ENCODE measurements at places on chromosomes 7 and 10. TPM values are rescaled to one million over a fixed set of nuclear protein-coding genes. Genes with fewer than 3 reads are reported as not detected.

Gene PEX1
- 26.8 TPM for total RNA-seq

Gene PTN
- 3.1 TPM for total RNA-seq

Gene ADAM8
- total RNA-seq = 16.3 TPM

Gene GLI3
- 9.0 TPM for total RNA-seq

Gene TLX1
- total RNA-seq = not detected

Gene CTAGE6
- not detected for total RNA-seq

Gene MEIG1
- total RNA-seq = 3.0 TPM

Gene VDAC2
- total RNA-seq = 142 TPM

Gene TMEM26
- 0.87 TPM for total RNA-seq

Gene SORBS1
- 30.7 TPM for total RNA-seq

Gene RET
- total RNA-seq = 1.5 TPM

Gene SLC26A5
- total RNA-seq = not detected

Gene EBLN1
- not detected for total RNA-seq

Gene DNAJC2
- total RNA-seq = 34.1 TPM

DNA sequence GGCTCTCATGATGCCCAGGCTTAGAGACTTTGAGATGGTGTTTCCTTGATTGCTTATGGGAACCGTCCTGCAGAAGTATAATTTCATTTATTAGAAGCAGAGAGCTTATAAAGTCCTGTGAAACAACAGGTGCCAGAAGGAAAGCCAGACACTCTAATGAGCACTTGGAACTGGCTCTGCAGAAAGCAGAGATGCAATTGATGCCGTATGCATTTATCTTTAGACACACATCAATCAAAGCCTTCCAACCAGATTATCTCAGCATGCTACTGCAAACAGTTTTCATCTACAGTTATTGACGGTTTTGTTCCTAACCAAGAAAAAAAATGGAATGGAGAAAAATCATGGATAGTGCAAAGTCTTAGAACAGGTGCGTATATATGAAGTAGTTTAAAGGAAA, 371.7 kb upstream of the PRKCQ start:
- DNase-seq = no peak

GRCh38 chr10:129163531-129163930, 303.5 kb upstream of the MGMT start:
- DNase-seq = no peak

GRCh38 chr7:129489491-129489890, 12.8 kb upstream of the SMKR1 start:
- no peak for DNase-seq

- DNase-seq = no peak
Observed at GRCh38 chr7:27347276-27347640, 104.7 kb downstream of the EVX1 start.

GRCh38 chr10:366186-366585, 230.9 kb downstream of the ZMYND11 start:
- DNase-seq = no peak

GRCh38 chr10:98917828-98918227, 317.8 kb downstream of the HPSE2 start:
- no peak for DNase-seq

- DNase-seq = no peak
Observed at GRCh38 chr7:84912018-84912417, 274.8 kb downstream of the SEMA3D start.

GRCh38 chr7:51471210-51471980, 154.8 kb upstream of the COBL start:
- DNase-seq = peak; percentile 15

GRCh38 chr7:148299350-148300276, 291.0 kb upstream of the C7orf33 start:
- DNase-seq = no peak

- no peak for DNase-seq
Observed at GRCh38 chr7:117386110-117386706, 41.1 kb downstream of the ASZ1 start.

GRCh38 chr10:36302086-36302485, 660.0 kb upstream of the FZD8 start:
- DNase-seq = no peak

GRCh38 chr10:116886772-116887171, 37.5 kb downstream of the ENO4 start:
- DNase-seq = no peak

GRCh38 chr7:106493041-106493731, 167.8 kb downstream of the CCDC71L start:
- no peak for DNase-seq

GRCh38 chr7:111736552-111736874, 174.2 kb upstream of the IMMP2L start:
- DNase-seq = no peak

- no peak for DNase-seq
Observed at GRCh38 chr10:49328401-49329145, 29.6 kb downstream of the C10orf71 start.

- DNase-seq = no peak
Observed at GRCh38 chr7:46290374-46291049, 369.4 kb upstream of the IGFBP3 start.

GRCh38 chr7:25313526-25313925, 85.2 kb upstream of the NPVF start:
- DNase-seq = no peak

DNA sequence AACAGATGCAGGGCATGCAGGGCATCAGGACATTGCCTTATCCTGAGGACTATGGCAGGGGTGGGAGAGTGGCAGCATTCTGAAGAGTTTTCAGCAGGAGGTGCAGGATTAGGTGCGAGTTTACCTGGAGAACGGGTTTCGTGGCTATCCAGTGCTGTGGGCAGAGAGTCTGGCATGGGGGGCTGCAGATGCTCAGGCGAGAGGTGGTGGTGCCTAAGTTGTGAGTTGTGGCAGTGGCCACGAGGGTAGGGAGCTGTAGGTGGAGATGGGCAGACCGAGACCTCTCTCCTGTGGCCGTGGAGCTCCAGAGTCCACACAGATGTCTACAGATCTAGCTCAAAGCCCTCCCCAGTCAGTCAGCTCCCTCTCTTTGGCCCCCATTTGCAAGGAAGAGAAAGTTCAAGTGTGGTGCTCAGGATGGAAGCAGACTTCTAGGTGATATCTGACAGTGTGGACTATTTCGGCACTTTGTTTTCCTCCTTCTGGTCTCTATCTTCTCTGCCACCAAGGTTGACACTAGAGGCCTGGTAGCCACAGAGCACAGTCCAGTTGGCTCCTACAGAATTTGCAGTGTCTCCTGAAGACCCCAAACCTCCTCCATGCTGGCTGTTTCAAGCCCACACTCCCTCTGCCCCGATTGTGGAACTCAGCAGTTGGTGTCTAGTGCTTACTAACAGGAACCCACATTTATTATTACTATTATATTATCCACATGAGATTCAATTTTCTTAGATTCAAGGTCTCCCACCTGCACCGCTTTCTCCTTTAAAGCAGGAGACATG, 955.7 kb upstream of the ZNF722 start:
- DNase-seq = no peak

DNA sequence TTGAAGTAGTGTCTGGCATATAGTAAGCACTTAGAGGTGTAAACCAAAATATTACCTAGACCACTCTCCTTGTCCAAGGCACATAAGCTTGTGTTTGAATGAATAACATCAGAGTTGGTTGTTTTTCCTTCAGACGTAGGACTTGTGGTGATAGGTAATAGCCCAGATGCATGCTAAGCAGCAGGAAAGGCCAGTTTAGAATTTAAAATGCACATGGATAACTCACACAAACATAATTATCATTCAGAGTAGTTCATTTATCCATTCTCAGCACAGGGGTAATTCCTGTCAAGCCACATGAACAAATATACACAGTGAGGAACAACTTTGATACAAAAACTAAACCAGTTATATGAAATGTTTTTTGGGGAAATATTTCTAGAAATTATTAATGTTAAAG, 181.0 kb upstream of the HPS1 start:
- DNase-seq = no peak

- DNase-seq = no peak
Observed at GRCh38 chr7:70640266-70640833, 491.6 kb upstream of the GALNT17 start.

DNA sequence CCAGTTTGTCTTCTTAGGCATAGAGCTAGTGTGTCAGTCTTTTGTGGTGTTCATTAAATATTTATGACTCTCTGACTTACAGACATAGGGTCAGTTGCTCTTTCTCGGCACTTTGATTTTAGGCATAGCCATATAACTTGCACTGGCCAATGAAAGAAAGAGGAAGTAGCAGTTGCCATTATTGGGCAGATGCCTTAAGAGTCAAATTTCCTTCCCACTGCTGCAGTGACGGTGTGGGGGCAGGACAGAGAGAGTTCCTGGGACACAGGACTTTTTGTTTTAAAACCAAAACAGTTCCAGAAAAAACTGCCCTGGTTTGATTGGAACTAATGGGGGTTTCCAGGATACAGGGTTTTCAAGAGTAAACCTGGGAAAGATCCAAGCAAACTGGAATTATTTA, 60.2 kb upstream of the PHF14 start:
- DNase-seq = no peak

GRCh38 chr10:105615715-105616365, 974.8 kb downstream of the SORCS3 start:
- no peak for DNase-seq

GRCh38 chr10:133442967-133443924, 10.5 kb upstream of the SCART1 start:
- DNase-seq = no peak

- DNase-seq = no peak
Observed at GRCh38 chr10:44963772-44964633, 4.4 kb downstream of the RASSF4 start.

DNA sequence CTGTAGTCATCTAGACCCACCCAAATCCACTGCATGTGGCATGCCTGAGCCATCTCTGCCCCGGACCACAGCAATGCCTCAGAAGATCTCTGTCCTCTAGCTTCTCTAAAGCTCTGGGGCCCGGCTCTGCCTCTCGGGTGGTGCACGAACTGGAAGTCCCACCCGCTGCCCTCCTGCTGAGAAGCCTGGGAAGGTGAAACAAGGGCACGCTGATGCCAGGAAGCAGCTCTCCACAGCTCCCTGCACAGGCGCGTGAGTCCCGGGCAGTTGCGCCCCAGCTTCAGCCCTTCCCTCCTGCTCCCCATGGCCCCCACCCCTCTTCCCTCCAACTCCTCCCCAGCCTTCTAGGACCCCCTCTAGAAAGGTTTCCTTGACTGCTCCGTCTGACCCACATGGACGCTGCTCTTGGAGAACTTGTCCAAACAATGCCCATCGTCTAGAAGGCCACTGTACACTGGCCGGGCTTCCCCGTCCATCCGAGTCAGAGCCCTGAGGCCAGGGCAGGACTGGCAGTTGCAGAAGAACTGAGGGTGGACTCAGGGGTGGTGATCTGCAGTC, 12.8 kb downstream of the KCNH2 start:
- no peak for DNase-seq

DNA sequence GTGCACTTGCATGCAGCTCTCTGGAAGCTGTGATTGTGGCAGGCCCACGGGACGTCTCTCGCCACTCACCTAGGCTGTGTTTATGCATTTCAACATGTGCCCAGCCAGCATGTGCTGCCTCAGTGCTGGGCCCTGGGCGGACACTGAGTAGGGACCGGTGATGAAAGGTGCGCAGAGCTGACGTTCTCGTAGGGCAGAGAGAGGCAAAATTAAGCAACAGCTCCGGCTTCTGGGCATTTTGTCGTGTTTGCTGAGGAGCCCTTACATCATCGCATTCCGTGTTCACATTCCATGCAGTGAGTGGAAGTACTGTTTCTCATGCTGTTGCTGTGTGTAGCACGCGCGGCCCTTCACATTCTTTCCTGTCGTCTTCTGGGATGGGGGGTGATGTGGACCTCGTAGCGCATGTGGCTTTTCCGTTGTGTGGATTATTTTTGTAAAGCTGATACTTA, 50.5 kb downstream of the PRF1 start:
- no peak for DNase-seq

DNA sequence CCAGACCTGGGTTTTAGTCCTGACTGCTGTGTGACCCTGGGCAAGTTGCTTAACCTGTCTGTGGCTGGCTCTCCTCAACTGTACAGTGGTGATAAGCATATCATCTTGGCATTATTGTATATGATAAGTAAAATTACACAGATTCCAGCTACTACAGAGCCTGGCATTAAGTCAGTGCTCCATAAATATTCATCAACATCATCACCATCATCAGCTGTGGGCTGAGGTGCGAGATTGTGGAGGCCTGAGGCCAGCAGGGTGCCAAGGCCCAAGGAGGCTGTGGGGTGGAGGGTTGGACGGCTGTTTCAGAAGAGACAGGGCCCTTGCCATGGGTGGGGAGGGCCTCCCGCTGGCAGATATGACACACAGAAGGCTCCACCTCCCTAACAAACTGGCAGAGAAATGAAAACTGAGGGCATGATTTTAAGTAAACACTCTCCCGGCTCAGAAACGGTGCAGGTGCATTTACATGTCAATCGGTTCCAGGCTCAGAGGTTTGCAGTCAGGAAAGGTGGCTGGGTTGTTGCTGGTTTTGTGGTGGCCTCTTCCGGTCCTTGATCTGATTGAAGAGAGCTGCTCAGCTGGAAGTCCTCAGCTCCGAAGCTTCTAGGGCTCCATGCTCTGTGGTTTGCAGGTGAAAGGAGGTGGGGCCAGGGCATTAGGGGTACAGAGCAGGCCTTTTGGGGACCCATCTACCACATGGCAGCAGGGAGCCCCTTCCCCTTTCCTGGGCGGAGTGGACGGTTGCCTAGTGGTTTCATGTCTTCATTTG, 10.2 kb downstream of the CRYGN start:
- no peak for DNase-seq

- DNase-seq = no peak
Observed at GRCh38 chr7:151017370-151017952, 6.8 kb downstream of the ATG9B start.

- DNase-seq = no peak
Observed at GRCh38 chr10:78177491-78178185, 144.0 kb downstream of the RPS24 start.

- DNase-seq = no peak
Observed at GRCh38 chr10:44827431-44828006, 83.6 kb upstream of the TMEM72 start.

DNA sequence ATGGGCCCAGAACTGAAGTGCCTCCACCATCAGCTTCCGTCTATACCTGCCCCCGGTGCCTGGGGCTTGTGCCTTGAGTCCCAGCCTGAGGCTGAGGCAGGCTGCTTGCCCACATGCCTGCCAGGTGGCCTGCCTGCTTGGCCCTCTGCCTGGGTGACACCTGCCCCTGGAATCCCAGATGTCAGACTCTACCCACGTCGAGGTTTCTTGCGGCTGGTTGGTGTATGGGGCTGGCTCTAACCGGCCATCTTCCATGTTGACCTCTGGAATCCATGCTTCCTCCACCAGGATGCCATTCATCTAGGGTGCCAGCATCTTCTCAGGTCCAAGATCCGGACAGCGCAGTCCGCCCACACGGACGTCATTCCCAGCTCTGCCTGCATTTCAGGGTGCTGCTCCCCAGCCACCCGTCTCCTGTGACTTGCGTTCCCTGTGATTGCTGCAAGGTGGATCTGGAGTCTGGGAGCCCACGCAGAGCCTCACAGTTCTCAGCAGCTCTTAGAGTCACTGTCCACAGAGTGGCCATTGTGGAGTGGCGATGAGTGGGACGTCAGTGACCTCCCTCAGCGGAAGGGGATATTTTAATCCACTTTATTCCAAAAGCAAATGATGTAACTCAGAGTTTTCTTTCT, 298.1 kb downstream of the TCERG1L start:
- DNase-seq = no peak
